ENCODE measurements at places on chromosomes 16 and 17.

- no peak for DNase-seq
- no peak overlapping the region for H3K27ac ChIP-seq
- no peaks in the 10 kb centered on the region for H3K36me3 ChIP-seq
- H3K4me1 ChIP-seq = no peaks in the 10 kb centered on the region
- H3K4me3 ChIP-seq = no peak overlapping the region
These were observed 290.5 kb downstream of the HAPSTR1 start for GRCh38 chr16:9381905-9382304.

DNA sequence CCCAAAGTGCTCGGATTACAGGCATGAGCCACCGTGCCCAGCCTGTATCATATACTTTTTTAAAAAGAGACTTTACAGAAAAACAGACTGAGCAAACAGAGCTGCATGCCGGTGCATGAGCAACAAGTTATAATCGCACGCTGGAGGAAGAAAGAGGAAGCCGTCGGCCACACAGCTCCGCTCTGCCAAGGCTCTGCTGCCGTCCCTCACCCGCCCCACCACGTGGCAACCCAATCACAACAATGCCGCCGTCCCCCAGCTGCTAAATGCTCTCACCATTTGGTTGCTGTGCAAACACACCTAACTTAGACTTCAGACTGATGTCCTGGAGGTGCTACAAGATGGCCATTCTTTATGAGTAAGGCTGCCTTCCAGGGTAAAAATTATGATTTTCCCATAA is 83.5 kb downstream of the ADCY9 start:
- no peaks in the 10 kb centered on the region for H3K36me3 ChIP-seq
- H3K4me1 ChIP-seq = peaks cover 8% of the 10 kb centered on the region
- H3K27me3 ChIP-seq = no peaks in the 10 kb centered on the region
- no peak overlapping the region for H3K4me3 ChIP-seq

- H3K4me1 ChIP-seq = peaks cover 21% of the 10 kb centered on the region
- no peak overlapping the region for H3K27ac ChIP-seq
These were observed 80.7 kb downstream of the RAB11FIP4 start for GRCh38 chr17:31472137-31472536.

DNA sequence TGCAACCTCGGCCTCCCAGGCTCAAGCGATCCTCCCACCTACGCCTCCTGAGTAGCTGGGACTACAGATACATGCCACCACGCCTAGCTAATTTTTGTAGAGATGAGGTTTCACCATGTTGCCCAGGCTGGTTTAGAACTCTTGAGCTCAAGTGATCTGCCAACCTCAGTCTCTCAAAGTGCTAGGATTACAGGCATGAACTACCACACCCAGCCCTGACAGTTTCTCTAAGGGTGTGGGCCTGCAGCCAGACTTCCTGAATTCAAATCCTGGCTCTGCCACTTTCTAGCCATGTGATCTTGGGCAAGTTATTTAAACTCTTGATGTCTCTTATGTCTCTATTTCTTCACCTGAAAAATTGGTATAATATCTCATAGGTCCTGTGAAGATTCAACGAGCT is 5.6 kb downstream of the CUEDC1 start:
- H3K36me3 ChIP-seq = no peaks in the 10 kb centered on the region
- H3K4me3 ChIP-seq = no peak overlapping the region
- no peak for DNase-seq
- H3K27me3 ChIP-seq = no peaks in the 10 kb centered on the region

- no peaks in the 10 kb centered on the region for H3K27me3 ChIP-seq
- H3K4me1 ChIP-seq = peaks cover 21% of the 10 kb centered on the region
- peaks cover 22% of the 10 kb centered on the region for H3K36me3 ChIP-seq
- DNase-seq = no peak
- peak overlapping the region; percentile 99 for H3K4me3 ChIP-seq
These were observed 1.0 kb downstream of the EMC8 start for GRCh38 chr16:85798283-85798776.

- H3K4me3 ChIP-seq = no peak overlapping the region
- peaks cover 9% of the 10 kb centered on the region for H3K36me3 ChIP-seq
These were observed 19.9 kb downstream of the ZNHIT3 start for GRCh38 chr17:36506249-36506826.

DNA sequence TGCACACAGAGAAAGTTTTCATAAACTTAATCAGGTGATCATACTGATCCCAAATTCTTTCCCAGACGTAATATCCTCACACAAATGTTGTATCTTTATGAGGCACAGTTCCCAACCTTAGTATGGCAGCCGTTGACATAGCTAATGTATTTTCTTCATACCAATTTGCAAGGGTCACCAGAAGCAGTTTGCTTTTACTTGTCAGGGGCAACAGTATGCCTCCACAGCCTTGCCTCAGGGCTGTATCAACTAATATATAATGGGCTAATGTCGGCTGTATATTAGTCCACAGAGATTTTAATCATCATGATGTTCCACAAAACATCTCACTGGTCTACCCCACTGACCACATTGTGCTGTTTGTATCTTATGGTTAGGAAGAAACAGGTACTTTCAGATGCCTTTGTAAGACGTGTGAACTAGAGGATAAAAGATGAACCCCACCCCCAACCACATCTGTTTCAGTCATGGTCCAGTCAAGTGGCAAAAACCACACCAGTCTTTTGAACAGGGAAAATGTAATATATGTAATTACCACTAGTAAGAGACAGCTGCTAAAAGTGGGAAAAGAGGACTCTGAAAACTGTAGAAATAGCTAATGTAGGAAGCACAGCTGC is 55.2 kb downstream of the GAN start:
- no peaks in the 10 kb centered on the region for H3K27me3 ChIP-seq
- H3K4me3 ChIP-seq = no peak overlapping the region
- peaks cover 4% of the 10 kb centered on the region for H3K36me3 ChIP-seq

DNA sequence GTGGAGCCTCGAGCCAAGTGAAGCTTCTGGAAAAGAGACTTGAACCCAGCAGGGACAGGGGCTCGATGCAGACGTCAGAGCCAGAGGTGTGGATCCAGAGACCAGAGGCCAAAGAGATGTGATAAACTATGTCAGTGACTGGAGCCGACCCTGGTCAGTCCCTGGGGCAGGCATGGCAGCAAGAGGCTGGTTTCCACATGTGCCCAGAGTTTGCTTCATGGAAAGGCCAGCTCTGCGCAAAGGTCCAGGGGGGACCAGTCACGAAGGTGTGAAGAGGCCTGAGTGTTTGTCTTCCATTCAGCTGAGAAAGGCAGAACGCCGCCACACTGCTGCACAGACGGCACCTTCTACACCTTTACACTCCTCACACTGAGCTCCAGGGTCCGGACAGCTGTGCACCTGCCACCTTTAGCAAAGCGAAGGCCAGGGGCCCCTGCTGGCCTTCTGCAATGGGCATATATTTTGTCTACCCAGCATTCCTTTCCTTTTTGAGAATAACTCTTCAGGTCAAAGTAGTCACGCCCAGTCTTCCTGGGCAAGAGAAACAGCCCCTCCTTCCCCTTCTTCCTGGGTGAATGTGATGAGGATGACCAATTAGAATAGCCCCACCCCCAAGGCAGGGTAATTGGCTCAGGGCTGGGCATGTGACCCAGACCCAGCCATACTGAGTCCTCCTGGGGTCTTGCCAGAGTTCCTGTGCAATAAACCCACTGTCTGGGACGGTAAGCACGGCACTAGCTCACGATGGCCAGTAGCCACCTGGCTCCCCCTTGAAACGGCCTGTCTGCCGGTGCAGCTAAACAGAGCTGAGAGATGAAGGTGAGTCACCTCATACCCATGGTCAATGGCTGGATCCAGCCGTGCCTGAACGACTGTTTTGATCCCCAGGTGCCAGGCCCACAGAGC is 2.3 kb upstream of the RPH3AL start:
- H3K4me3 ChIP-seq = no peak overlapping the region
- no peaks in the 10 kb centered on the region for H3K36me3 ChIP-seq
- peak; percentile 32 for DNase-seq
- H3K27me3 ChIP-seq = no peaks in the 10 kb centered on the region
- H3K4me1 ChIP-seq = peaks cover 46% of the 10 kb centered on the region
- peak overlapping the region; percentile 95 for H3K27ac ChIP-seq

DNA sequence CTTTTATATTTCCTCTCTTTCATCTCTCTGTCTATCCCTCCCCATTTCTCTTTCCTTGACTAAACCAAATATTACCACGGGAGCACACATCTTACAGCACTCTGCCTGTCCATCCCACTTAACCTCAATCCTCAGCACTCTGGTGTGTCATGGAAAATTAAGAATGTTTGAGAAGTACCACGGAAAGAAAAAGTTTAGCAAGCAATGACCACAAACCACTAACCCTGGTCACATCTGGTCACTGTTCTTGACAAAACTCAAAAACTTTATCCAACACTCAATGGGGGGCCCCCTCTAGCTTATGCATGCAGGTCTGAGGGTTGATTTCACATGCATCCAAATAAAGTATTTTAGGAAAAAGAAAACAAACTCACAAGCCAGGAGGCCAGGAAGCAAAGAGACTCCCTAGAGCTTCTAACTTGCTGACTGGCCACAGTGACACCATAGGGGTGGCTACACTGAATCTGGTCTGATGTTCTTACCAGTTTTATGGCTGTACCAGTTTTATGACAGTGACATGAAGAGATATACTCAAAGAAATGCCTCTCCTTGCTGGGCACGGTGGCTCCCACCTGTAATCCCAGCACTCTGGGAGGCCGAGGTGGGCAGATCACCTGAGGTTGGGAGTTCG is 229.2 kb downstream of the STX8 start:
- no peaks in the 10 kb centered on the region for H3K36me3 ChIP-seq
- no peak for DNase-seq
- no peaks in the 10 kb centered on the region for H3K27me3 ChIP-seq
- no peak overlapping the region for H3K4me3 ChIP-seq
- no peak overlapping the region for H3K27ac ChIP-seq

DNA sequence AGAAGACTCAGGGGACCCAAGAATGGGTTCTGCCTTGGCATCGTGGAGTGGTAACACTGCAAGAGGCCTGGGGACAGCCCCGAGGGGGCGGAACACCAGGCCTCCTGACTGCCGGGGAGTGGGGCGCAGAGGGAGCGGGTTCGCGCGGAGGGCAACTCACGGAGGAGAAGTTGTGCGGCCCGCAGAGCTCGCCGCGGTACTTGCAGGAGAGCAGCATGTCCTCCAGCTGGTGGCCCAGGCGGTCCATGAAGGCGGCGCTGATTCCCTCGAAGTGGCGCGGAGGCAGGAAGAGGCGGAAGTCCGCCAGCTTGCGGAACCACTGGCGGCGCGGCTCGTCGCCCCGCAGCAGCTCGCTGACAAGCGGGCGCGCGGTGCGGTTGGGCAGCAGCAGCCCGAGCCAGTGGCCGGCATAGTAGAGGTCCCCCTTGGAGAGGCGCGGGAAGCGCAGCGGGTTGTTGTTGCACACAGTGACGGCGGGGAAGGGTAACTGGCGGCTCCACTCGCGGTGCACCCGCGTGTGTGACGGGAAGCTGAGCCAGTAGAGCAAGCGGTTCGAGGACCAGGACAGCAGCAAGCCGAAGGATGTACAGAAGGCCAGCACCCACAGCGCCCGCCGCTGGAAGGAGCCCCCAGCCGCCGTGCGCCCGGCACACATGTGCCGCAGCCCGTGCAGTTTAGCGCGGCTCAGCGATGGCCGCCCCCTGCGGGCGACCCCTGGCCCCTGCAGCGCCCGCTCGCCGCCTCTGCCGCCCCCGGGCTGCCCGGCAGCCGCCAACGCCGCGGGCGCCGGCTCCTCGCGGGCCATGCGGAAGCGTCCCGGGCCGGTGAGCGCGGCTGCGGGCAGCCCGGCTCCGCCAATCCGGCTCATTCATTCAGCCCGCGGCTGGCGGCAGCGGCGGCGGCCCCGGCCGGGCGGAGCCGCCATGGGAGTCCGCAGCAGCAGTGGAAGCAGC is 1.6 kb downstream of the ASIC2 start:
- H3K36me3 ChIP-seq = no peaks in the 10 kb centered on the region
- H3K27ac ChIP-seq = no peak overlapping the region
- peaks cover 20% of the 10 kb centered on the region for H3K27me3 ChIP-seq
